Cardiac muscle cell (in vitro differentiated cells and primary cell): ENCODE measurements at places on chromosomes 4 and X.

- no peak overlapping the region for H3K27ac ChIP-seq
- peaks cover 22% of the 10 kb centered on the region for H3K36me3 ChIP-seq
- H3K4me1 ChIP-seq, result no peaks in the 10 kb centered on the region
- no peak overlapping the region for H3K4me3 ChIP-seq
- H3K27me3 ChIP-seq, result no peaks in the 10 kb centered on the region
Measured at GRCh38 chrX:16700734-16701133, 11.7 kb downstream of the CTPS2 start.

DNA sequence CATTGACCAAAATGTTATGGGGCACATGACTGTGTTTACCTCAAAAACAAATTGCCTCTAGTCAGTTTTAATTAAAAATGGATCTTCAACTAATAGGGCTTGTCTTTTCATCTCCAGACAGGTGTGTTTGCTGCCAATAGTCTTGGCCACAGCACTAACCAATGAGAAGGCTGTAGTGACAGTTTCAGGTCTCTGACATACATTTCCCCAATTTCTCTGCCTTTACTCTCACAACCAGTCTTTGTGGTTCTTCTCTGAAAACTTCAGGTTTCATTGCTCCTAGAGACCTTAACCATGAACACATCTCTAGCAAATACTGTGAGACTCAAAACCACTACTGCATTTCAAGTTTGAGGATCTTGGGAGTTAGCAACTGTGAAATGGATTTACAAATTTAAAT is 3.5 kb upstream of the EDNRA start:
- H3K27me3 ChIP-seq, result no peaks in the 10 kb centered on the region
- no peak overlapping the region for H3K4me3 ChIP-seq
- peaks cover 8% of the 10 kb centered on the region for H3K4me1 ChIP-seq
- DNase-seq, result no peak

- DNase-seq, result no peak
- no peaks in the 10 kb centered on the region for H3K27me3 ChIP-seq
- H3K4me1 ChIP-seq, result peaks cover 4% of the 10 kb centered on the region
- H3K36me3 ChIP-seq, result no peaks in the 10 kb centered on the region
- no peak overlapping the region for H3K27ac ChIP-seq
Measured at GRCh38 chr4:43130228-43131021, 237.9 kb downstream of the GRXCR1 start.

GRCh38 chrX:134718966-134719317 is 60.7 kb upstream of the PLAC1 start:
- H3K4me3 ChIP-seq, result no peak overlapping the region
- DNase-seq, result peak; percentile 56
- H3K36me3 ChIP-seq, result no peaks in the 10 kb centered on the region
- no peaks in the 10 kb centered on the region for H3K27me3 ChIP-seq

DNA sequence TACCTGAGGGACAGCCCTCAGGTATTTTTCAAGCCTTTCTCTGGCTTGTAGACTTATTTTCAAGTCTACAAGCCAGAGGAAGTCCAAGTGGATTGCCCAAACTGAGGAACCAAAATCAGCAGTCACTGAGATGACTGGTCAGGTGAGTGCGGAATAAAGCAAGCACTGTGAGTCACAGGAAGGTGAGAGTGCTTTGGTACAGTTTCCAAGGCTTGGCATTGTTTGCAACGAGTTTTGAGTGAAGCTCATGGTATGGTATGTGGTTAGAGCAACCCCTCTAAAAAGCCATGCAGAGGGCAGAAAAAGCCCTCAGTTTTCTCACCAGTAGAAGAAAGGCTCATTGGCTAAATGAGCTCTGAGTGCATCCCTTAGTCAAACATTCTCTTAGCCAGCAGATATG is 112.8 kb upstream of the EOLA2 start:
- no peaks in the 10 kb centered on the region for H3K36me3 ChIP-seq
- H3K4me3 ChIP-seq, result no peak overlapping the region
- H3K4me1 ChIP-seq, result no peaks in the 10 kb centered on the region
- no peaks in the 10 kb centered on the region for H3K27me3 ChIP-seq
